ENCODE measurements at places on chromosomes 12 and 14. TPM values are rescaled to one million over a fixed set of nuclear protein-coding genes. Genes with fewer than 3 reads are reported as not detected.

The WNT1 gene
- total RNA-seq: not detected

The LRRC10 gene
- total RNA-seq: not detected

GRCh38 chr12:120994589-120995337 is 16.4 kb downstream of the HNF1A start:
- H3K4me3 ChIP-seq: no peak overlapping the region
- H3K27ac ChIP-seq: no peak overlapping the region
- no peak for DNase-seq
- peaks cover 4% of the 10 kb centered on the region for H3K27me3 ChIP-seq

DNA sequence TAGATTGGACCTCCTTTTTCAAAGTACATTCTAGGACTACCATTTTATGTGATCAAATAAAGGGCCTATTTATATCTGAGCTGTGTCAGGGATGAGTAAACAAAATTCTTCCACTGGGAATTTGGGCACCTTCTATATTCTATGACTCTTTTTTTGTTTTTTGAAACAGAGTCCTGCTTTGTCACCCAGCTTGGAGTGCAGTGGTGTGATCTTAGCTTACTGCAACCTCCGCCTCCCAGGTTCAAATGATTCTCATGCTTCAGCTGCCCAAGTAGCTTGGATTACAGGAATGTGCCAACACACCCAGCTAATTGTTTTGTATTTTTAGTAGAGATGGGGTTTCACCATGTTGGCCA is 64.8 kb downstream of the DRAM1 start:
- H3K36me3 ChIP-seq: no peaks in the 10 kb centered on the region
- no peak overlapping the region for H3K4me3 ChIP-seq
- H3K27ac ChIP-seq: no peak overlapping the region
- H3K4me1 ChIP-seq: peaks cover 18% of the 10 kb centered on the region
- no peaks in the 10 kb centered on the region for H3K27me3 ChIP-seq

DNA sequence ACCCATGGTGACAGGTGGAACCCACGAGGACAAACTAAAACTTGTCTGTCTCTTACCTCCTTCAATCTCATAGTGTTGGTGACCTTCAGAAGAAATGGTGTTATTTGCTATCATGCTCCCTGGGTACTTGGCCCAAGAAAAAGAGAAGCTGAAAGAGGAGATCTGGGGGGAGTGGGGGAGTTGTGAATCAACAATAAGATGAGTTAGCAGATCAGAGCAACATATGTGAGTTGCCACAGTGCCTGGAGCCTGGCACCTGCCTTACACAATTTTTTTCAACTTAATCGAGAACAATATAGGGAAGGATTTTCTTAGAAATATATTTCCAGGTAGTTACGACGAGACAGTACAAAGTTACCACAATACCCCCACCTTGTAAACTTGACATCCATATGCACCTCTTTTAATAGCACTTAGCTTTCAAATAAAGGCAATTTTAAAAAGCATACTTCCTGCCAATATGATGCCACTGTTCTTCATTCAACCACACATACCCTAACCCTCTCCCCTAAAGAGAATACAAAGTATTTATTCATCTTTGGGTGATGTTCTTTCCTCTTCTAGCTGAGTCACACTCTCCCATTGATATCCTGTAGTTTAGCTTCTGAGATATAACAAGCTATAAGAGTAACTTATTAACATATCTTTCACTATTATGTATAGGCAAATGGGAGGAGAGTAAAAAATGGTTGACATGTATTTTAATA is 424.1 kb upstream of the OR4E1 start:
- H3K4me1 ChIP-seq: no peaks in the 10 kb centered on the region
- no peak overlapping the region for H3K4me3 ChIP-seq
- no peak overlapping the region for H3K27ac ChIP-seq
- no peaks in the 10 kb centered on the region for H3K36me3 ChIP-seq
- no peak for DNase-seq

- no peak overlapping the region for H3K27ac ChIP-seq
- H3K4me1 ChIP-seq: no peaks in the 10 kb centered on the region
- no peaks in the 10 kb centered on the region for H3K27me3 ChIP-seq
- DNase-seq: no peak
- H3K36me3 ChIP-seq: no peaks in the 10 kb centered on the region
Measured at GRCh38 chr12:47017901-47018475, 61.4 kb upstream of the PCED1B start.

Measured in lower lobe of right lung (tissue), 2 donors.